ENCODE measurements at places on chromosomes 12 and 14. TPM values are rescaled to one million over a fixed set of nuclear protein-coding genes. Genes with fewer than 3 reads are reported as not detected.

KSR2 gene
- total RNA-seq: 0.05 TPM

DNA sequence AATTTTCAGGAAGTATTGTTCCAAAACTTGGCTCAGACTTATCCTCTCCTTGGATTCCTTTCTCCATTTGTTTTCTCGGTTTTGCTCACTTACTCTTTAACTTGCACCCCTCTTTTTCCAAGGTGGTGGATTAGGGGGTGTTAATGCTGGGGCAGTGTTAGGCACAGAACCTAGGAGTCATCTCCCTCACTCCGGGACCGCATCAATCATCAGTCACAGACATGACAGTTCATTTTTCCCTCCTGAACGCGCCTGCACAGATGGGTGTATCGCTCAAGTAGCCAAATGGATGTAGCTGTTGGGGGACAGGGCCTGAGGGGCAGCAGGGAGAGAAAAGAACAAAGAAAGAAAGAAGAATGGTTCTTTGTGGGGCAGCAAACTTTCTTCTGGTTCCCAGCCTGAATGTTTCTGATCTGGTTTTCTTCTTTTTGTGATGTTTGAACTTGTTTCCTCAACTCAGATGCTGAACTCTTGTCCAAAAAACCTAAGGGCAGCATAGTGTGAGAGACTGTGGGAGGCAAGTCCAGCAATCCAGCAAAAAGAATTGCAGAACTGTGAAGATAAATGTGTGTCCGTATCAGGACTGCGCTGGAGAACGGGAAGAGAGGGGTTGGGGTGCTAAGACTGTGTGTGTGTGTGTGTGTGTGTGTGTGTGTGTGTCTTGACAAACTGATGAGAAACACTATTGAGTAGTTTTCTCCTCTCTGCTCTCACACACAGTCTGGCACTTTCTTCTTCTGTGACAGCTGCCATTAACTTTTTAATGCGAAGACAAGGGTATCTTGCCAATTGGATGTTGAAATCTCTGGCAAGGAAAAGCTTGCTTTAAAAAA, 131.1 kb downstream of the FBXL14 start:
- DNase-seq: no peak

GRCh38 chr12:27766587-27766986, 13.4 kb upstream of the KLHL42 start:
- no peak for DNase-seq

DNA sequence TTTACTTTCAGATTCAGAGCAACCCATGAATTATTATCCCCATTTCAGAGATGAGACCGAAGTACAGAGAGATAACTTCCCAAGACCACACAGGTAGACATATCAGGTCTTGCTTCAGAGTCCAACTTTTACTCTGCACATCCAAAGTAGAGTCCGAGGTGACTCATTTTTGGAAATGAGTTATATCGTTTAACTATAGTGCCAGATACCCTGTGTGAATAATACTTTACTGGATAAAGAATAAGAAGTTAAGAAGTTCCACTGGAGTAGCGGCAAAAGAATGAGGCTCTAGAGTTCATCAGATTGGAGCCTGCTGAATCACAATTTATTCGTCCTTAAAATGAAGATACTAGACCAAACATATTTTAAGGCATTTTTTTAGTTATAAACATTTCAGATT, 124.7 kb downstream of the EPS8 start:
- no peak for DNase-seq
